ENCODE measurements at places on chromosomes 5 and 9.
A peak's percentile ranks its signal among the peaks of the same experiment; 100 is the strongest.

DNA sequence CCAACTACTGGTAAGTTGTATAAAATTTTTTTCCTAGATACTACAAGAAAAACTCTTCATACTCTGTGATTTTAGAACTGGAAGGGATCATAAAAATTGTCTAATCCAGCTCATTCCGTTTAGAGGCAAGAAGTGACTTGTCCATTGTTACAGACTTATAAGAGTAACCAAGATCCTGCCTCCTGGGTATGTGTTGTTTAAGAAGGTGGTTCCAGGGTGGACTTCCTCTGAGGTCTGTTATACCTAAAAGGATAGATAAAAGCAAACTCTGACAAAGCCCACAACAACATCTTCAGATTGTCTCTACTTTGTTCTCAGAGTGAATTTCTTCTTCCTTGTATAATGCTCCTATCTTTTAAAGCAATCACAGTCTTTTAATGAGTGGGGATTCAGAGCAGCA, 24.2 kb downstream of the TGFBR1 start:
- DNase-seq = no peak

DNA sequence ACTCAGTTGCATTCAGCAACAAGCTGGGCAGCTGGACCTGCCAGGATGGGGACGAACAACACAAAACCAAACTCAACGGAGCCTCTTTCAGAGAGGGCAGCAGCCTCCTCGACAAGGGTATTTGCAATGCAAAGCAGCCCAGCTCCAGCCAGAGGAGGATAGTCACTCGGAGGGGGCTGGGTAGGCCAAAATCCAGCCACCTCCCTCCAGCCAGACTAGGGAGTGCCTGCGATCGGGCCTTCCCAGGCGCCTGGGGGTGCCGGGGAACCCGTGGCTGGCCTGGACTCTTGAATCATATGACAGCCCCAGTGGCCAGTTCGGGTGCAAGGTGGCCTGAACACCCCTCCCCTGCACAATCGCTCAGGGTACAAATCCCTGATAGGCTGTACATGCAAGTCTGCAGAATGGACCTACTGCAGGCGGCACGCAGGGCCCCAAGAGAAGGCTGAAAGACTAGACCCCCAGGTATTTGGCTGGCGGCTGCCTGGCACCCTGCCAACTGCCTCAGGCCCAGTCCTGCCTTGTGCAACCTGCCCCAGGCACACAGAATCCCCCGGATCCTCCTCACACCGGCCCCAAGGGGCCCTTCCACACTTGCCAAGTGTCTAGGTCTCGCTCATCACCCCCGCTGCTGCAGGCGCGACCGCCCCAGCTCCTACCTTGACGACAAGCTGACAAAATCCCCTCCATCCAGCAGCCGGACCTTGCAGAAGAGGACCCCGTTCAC, 1.3 kb downstream of the EEIG1 start:
- DNase-seq = peak; percentile 24

GRCh38 chr5:41425736-41426135, 84.7 kb downstream of the PLCXD3 start:
- no peak for DNase-seq

GRCh38 chr5:136006164-136006563, 22.6 kb upstream of the TGFBI start:
- no peak for DNase-seq

GRCh38 chr9:70987986-70988385, 133.4 kb downstream of the TRPM3 start:
- no peak for DNase-seq

- no peak for DNase-seq
Observed at GRCh38 chr9:16221822-16222547, 648.5 kb downstream of the BNC2 start.

GRCh38 chr9:131393622-131394463, at the start of gene PRRC2B:
TSS of gene PRRC2B (plus strand) at chr9:131394086. CDS start at chr9:131430145, 36,059 bp downstream.
- peak; percentile 71 for DNase-seq

GRCh38 chr9:90308691-90309090, 333.9 kb downstream of the DIRAS2 start:
- no peak for DNase-seq

DNA sequence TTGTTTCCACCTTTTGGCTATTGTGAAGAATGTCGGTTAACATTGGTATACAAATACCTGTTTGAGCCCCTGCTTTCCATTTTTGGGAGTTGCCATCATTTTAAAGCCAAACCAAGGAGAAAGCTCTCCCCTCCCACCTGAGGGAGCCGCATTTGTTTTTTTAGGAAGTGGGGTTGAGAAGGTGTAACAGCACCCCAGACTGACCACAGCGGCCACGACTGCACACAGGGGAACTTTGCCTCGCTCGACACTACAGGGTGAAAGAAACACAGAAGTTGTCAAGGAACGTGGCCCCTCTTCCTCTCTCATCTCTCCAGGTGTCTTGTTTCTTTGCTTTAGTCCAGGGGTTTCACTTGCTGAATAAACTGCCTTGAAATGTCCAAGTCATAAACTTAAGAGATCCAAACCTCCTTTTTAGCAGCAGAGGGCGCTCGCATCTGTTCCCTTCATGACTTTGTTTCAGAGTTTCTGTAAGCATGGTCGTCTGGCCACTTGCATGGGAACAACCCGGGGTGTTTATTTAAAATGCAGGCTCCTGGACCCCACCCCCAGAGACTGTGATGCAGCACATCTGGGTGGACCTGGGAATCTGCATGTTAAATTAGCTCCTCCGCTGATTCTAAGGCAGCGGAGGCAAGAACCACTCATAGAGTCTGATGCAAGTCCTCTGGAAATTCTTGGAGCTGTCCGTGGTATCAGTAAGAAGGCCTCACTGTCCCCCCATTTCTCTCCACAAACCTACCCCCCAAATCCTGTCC, 2.1 kb upstream of the TTLL11 start:
- DNase-seq = peak; percentile 39

DNA sequence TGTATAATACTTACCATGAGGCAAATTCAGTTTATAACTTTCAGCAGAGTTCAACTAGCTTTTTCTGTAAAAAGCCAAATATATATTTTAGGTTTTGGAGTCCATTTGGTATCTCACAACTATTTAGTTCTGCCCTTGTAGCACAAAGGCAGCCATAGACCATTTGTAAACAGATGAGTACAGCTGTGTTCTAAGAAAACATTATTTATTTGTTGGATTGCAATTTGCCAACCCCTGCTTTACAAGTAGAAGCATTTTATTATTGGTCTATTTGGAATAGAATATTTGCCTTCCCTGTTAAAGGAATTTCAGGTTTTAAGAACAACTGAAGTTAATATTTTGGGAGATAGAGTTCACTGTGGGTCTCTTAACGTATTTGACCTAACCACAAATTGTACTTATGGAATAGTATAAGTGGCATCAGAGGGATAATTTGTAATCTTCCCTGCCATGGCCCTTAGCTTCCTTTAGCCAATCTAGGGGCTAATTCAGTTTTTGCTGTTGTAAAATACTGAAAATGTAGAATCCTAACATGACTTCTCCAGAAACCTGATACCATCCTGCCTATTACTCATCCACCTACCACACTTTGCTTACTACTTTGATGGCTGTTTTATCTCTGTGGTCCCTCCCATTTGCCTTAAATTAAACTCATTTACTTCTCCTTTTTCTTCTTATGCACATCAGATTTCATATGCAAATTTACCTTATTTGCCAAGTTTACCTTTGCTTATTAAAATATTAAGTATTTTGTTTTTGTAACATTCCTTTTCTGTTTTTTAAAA, 109.2 kb downstream of the DMXL1 start:
- DNase-seq = no peak

DNA sequence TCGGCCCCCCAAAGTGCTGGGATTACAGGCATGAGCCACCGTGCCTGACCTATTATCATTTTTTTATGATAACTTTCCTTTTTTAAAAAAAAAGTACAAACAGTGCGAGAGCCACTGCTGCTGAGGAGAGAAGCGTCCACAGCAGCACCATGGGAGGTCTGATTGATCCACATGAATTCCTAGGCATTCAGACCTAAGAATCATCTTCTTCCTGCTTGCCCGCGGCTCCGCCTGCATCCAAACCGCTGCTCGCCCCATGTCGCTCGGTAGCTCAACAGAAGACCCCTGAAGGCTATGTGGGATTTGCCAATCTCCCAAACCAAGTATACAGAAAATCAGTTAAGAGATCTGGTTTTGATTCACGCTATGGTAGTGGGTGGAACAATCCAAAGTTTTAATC, 102.0 kb downstream of the GABBR2 start:
- DNase-seq = no peak

DNA sequence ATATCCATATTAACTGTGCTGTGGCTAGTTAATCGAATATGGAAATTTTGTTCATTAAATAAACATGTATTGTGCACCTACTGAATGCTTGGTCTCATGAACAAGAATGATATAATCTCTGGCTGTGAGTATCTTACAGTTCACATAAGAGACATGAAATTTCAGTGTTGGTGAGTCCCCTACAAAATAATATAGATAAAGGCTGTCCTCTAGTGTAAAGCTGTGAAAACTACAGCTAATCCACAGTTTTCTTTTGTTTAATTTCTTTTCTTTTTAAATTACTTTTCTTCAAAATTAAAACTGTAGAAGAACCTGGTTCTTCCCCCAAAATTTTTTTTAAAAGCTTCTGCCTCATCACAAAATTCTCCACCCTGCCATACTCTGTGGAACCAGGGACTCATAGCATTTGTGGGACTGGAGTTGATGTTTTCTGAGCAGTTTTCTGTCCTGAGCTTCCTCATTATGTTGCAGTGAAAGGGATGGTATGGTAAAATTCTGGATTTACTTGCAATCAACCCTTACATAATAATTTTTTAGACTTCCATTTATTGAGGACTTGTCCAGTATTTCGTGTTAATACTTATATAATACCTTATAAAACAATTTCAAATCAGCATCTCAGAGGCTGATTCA, 135.0 kb downstream of the STK32A start:
- DNase-seq = peak; percentile 54

DNA sequence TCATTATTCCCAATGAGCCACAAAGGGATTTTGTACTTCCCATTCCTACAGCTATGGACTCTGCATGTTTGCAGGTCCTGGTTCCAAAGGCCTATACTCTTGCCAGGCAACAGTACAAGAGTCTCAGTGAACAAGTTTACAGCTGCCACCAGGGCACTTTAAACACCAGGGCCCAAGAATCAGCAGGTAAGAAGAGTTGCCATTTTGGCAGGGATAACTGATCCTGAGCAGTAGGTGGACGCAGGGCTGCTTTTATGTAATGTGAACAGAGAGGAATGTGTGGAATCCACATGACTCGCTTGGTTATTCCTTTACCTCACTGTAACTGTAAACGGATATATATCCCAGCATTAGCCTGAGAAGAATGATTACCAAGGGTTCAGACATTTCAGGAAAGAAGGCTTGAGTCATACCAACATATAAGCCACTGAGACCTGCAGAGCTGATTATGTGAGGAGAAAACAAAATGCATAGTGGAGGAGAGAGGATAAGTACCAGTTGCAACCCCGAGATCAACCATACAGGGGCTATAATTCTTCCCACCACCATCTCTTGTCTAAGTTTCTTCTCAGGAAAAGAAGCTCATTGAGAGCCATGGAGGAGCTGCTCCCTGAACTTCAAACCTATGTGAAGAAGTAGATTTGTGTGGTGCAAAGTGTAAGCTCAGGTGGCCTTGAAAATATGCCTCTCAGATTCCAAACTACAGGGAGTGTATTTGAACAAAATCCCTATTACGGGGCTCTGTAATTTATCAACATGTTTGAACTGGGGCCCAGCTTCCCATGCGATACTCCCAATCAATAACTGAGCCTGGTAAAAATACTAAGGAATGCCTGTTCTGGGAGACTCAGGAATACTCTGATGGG, 24.6 kb downstream of the RAPGEF6 start:
- DNase-seq = no peak

DNA sequence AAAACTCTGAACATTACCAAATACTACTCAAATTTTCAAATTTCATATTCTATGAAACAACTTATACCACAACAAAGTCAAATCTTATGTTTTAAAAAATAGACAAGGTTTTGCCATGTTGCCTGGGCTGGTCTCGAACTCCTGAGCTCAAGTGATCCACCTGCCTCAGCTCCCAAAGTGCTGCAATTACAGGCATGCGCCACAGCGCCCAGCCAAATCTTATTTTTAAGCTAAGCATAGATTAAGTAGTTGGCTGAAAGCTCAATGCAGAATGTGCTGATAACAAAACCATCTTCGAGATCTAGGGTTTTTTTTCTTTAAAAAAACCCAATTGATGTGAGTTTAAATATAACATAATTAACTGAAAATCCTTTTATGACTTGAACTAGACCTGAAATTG, 6.4 kb downstream of the LMBRD2 start:
- DNase-seq = no peak

Data from NCI-H1417 (cell line).